AG04449 (cell line): ENCODE measurements at places on chromosomes 13 and 19.

GRCh38 chr13:80389073-80390038, 48.4 kb upstream of the SPRY2 start:
- no peak for DNase-seq

DNA sequence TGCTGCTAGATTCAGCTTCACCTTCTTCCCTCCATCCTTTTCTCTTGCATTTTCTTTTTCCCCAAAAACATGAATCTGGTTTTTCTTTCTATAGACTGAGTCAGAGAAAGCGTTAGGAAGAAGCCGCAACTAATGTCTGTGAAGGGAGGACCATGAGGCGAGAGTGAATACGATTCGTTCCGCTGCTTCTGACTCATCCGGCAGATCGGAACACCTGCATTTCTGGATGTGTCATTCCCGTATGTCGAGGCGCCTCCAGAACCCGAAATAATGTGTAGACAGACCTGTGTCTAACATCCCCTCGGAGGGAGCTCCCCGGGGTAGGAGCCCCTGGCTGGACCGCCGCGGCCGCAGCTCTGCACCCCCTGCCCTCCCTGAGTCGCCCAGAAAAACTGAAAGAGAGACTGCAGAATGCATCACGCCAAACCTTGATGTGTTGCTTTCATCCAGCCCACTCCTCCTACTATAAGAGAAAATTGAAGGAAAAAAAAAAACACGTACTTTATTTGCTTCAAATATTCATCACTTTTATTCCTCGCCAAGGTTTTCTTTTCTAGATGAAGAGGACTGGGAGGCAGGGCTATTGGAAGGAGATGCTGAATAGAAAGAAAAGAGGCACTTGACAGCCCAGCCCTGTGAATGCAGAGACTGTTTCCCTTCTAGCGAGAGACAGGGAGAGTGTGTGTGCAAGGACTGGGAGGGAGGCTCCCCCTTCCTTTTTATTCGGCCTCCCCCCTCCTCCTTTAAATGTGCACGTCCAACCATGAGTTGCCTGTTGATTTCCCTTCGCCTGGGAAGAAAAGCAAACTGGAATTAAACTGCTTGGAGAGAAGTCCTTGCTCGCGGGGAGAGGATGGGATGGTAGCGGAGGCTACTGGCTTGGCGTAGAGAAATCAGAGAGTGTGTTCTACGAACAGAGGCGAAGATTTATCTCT, 616 bp upstream of the PCDH17 start:
- DNase-seq = no peak

DNA sequence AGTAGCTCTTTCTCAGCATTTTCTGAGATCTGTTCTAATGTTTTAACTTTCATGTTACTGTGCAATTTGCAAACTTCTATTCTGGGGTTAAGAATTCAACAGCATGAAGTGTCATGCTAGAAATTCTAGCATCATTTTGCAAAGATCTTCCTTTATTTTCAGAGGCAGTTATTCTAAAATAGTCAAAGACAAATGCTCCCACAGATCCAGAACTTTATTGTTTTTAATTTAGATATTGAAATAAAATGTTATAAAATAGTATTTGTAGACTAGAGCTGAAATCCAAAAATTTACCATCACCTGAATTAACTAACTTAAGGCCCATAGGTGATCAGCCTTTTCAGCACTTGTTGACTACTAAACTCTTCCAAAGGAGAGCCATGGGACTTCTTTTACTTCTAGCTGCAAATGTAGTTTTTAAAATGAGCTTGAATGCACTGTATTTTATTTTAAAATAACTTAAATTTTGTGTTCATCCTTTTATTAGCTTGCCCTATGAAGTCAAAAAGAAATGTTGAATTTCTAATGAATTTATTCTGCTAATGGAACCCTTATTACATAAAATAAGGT, 3.2 kb downstream of the MAB21L1 start:
- DNase-seq = no peak

DNA sequence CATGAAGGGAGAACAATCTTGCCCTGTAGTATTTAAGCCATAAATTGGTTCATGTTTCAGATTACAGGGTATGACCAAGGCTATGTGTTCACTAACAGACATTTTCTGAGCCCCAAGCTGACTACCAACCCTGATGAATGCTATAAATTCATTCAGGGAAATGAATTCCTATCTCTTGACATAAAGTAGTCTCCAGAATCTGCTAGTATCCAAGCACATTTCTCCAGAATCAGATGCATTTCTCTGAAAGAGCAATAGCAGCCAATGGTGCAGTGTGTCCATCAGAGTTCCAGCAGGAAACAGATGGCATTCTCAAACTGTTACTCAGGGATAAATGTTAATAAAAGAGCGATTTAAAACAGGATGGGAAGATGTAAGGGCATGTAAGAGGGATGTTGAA, 226.4 kb downstream of the COG6 start:
- DNase-seq = no peak

DNA sequence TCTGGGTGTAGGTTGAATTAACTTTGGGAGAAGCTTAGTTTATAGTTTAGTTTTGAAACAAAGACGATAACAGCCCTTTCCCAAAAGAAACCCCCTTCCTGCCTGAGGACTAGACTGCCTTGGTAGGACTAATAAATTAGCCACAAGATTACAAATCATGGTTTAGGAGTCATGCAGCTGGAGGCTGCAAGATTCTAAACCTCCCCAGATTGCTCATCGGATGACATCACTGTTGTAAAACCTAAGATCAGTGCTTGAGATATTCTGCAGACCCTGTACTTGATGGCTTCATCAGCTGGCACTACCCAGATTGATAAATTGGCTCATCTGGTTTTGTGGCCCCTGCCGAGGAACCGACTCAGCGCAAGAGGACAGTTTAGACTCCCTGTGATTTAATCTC, 35.9 kb upstream of the MPHOSPH8 start:
- DNase-seq = no peak

GRCh38 chr13:33710924-33711323, 107.0 kb upstream of the RFC3 start:
- DNase-seq = no peak

DNA sequence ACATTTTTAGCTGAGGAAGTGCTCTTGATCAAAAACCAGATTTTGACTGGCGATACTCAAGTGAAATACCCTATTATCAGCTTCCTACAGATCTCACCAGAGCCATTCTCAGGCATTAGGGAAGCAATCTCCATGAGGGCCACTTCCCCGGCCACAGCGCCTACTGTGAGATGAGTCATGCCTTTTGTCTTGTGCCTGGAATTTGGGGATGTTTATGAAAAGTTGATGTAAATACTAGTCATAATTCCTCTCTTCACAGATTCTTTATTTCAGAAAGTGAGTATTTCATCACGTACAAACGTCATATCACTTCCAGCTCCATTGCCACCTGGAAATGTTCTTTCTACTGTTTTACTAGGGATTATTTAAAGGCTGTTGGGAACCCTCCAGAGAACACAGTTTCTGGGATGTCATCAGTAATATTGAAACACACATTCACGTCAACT, 25.3 kb upstream of the SLC46A3 start:
- DNase-seq = no peak

DNA sequence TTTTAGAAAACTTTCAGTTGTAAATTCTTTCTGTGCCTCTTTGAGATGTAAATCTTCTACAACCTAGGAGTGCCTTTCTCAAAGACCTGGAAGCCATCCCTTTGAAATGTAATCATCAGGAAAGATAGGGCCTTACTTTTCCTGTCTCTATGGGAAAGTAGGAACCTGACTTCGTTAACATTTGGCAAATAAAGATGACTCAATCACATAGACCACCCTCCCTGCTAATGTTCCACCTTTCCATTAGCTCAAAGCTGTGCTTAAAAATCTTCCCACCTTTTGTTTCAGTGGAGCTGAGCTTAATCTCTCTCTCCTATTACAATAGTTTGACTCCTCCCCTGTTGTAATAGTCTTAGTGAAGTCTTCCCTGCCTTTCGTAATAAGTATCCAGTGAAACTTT, 247.7 kb downstream of the OLFM4 start:
- no peak for DNase-seq

DNA sequence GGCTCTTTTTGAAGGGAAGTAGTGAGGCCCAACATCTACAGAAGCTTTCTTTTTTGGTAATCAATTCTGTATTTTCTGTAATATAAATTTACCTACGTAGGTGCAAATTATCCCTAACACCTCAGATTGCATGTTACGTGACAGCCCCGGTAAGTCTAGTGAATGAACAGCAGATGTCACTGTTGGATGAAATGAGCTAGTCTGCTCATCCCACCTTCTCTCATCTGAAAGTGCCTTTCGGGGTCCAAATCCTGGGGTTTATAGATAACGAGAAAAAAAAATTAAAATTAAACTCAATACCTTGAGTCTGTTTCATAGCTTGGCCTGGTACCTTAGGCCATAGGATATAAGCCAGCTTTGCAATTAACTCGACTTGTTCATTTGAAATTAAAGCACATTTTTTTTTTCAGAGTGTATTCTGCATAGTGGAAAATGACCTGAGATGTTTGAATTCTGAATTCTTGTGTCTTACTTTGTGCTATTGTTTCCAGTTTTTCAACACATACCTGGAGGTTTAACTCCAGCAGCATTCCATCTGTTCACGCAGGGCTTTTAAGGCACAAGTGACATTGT, 548.2 kb downstream of the GPC5 start:
- DNase-seq = no peak

- no peak for DNase-seq
These were observed 249.5 kb upstream of the TSHZ3 start for GRCh38 chr19:31598730-31599238.

DNA sequence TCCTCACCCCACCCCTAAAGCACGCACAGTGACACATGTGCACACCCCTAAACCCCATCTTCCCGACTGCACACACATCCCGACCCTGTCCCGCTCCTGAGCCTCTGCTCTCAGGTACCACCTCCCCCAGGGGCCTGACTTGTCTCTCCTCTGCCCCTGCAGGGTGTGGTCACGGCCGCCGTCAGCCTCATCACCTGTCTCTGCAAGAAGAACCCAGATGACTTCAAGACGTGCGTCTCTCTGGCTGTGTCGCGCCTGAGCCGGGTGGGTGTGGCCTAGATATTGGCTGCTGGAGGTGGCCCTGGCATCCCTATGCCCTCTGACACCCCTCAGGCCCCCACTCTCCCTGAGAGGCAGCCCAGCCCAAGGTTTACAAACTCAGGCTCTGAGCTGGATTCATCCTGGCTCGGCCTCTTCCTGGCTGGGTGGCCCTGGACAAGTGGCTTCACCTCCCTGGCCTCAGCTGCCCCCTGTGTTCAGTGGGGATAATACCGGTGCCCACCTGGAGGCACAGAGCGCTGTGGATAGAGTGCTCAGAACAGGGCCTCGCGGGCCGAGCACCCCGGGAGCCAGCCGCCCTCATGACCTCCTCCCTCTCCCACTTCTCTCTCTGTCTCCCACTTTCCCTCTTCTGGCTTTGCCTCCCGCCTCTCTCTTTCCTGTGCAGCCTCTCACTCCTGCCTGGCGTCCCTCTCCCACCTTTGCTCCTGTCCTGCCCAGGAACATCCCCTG, 20.1 kb downstream of the FUZ start:
- no peak for DNase-seq

DNA sequence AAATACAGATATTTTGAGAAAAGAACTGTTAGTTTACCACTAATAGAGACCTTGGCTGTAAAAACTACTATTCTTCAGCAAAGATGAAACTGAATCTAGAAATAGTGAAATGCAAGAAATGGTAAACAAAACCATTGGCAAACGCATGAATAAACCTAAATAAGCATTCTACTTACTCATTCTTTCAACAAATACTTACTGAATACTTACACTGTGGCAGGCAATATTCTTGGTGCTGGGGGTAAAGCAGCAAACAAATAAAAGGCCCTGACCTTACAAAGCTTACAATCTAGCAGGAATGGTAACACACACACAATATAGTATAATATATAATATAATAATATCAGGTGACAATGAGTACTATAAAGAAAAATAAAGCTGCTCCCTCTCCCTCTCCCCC, 38.7 kb downstream of the KATNAL1 start:
- no peak for DNase-seq

DNA sequence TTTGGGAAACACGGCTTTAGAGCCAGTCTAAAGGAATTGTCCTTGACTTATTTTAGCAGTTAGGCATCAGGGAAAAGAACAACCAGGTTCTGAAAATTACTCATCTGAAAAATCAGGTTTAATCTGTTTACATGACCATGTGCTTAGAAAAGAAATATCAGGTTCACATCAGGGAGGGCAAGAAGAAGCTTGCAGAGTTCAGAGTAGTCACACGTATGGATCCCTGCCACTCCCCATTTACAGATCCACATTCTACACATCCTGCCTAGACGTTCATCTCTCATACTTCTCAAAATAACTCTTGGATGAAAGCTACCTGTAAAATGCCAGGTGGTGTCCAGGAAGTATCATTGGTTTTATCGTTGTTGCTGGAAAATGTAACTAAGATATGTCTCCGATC, 14.0 kb upstream of the PHF11 start:
- DNase-seq = no peak

GRCh38 chr19:49718511-49718910, 27.6 kb downstream of the CPT1C start:
- no peak for DNase-seq

DNA sequence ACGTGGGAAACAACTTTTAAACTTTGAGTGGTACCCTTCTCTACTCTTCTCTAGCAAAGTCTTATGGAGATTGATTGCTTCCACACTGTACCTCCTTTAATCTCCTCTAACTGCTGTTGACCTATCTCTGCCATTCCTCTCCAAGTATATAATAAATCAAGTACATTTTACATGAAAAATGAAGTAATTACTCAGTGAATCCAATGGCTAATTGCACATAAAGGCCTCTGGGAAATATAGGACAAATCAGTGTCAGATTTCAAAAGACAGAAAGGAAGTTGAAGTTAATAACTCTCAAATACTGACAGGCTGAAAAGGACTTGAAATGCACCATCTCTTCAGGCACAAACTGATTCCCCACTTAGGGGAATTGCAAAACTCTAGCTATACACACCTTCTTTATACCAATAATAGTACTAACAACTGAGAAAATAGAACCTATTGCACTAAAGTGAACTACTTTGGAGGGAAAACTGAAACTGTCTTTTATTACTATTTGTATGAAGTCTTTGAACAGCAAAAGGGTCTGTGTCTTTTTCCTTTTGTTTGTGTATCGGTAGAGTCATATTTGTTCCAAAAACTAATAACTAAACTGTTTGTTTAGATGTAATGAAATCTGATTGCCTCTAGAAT, 701.1 kb downstream of the PCDH9 start:
- no peak for DNase-seq

- no peak for DNase-seq
These were observed 6.4 kb downstream of the ZNF551 start for GRCh38 chr19:57688011-57688763.

- DNase-seq = no peak
These were observed 15.6 kb downstream of the NUCB1 start for GRCh38 chr19:48915757-48916156.
